H1 (cell line): ENCODE measurements at places on chromosomes 6 and 20.

GRCh38 chr6:47195011-47195650, 114.6 kb downstream of the TNFRSF21 start:
- no peak for DNase-seq
- H3K4me3 ChIP-seq: no peak overlapping the region
- H3K36me3 ChIP-seq: no peaks in the 10 kb centered on the region
- no peaks in the 10 kb centered on the region for H3K4me1 ChIP-seq
- H3K27me3 ChIP-seq: no peaks in the 10 kb centered on the region
- no peak overlapping the region for H3K27ac ChIP-seq

DNA sequence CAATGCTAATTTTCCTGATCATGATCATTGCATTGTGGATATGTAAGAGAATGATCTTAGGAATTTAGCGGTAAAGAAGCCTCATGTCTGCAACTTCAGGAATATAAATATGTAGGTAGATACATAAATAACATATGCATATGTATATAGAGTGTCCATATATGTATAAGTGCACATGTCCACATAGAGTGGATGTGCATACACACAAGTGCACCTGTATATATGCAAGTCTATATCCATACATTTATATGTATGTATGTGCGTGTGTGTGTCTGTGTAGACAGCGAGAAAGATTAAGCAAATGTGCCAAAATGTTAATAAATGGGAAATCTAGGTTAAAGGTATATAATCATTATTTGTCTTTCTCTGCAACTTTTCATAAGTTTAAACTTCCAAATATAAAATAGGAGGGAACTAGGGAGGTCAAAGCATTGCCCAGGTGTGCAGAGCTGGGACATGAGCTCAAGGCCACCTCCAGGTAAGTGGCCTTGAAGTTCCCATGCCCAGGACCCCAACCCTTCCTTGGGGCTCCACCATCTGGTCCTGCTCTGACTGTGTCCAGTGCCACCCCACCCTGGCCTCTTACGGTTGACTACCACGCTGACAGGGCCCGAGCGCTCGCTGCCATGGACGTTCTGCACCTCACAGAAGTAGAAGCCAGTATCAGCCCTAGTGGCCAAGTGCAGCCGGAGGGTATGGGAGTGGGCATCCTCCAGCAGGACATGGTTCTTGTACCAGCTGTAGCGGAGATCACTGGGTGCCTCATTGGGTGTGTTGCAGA, 9.6 kb downstream of the SIGLEC1 start:
- no peak for DNase-seq
- H3K4me1 ChIP-seq: no peaks in the 10 kb centered on the region
- H3K4me3 ChIP-seq: no peak overlapping the region

DNA sequence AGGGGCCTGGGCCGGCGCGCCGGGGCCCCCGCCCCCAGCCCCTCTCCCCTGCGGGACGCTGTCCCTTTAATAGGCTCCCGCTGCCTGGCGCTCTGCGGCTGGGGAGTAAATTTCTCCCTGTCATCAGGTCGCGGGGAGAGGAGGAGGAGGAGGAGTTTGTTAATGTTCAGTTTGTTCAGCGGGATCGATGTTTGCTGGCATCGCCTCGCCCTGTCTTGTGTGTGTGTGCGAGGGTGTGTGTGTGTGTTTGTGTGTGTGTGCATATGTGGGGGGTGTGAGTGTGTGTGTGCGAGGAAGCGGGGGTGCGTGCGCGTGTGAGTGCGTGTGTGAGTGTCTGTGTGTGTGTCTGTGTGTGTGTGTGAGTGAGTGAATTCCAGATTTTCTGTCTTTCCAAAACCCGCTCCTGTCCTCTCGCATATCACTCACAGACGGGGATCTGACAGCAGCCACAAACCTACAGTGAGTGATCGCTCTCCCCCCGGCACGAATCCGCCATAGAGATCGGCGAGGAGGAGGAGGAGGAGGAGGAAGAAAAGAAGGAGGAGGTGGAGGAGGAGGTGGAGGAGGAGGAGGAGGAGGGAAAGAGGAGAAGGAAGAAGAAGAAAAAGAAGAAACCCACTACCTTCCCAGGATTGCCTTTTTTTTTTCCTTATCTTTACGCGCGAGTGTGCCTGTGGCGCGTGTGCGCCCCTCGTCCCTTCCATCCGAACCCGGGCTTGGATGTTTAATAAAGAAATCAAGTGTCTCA, at the start of gene TSHZ2:
Gene TSHZ2, plus strand, starts transcription at position 169 of the 748 bp plus-strand sequence. CDS start 936 bp downstream, outside the sequence.
- no peak within 1 kb of the TSS for H3K27ac ChIP-seq
- no peak for DNase-seq
- H3K36me3 ChIP-seq: no peaks in the 10 kb centered on the region

DNA sequence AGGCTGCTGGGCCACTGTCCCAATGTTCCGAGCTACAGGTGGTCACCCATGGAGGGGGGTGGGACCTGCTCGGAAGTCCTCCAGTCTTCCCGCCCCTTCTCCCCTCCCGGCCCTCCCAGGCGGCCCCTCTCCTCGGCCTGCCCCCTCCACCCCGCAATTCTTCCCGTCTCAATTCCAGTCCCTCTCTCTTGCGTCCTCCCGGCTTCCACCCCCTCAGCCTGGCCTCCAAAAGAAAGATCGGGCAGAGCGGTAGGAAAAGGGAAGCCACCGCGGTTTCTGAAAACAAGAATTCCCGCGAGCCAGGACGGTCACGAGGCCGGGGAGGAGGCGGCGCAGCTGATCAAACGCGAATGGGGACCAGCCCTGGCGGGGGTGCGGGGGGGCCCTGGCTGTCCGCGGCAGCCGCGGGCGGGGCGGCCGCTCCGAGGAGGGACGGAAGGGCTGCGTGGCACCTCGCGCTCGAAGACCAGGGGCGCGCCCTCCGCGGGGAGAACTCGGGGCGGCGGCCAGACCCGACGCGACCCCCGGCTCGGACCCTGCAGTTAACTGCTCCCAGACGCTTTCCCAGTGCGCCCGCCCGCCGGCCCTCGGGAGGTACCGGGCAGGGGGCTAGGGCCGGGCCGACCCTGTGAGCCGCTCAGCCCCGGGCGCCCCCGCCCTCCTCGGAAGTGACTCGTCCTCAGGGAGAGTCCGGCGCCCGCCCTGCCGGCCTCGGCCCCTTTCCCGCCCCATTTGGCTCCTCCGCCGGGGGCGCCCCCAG, 1.0 kb downstream of the PXDC1 start:
- no peak overlapping the region for H3K27ac ChIP-seq
- H3K36me3 ChIP-seq: no peaks in the 10 kb centered on the region
- peak overlapping the region; percentile 36 for H3K4me3 ChIP-seq
- peaks cover 49% of the 10 kb centered on the region for H3K27me3 ChIP-seq
- no peak for DNase-seq
- H3K4me1 ChIP-seq: peaks cover 3% of the 10 kb centered on the region

DNA sequence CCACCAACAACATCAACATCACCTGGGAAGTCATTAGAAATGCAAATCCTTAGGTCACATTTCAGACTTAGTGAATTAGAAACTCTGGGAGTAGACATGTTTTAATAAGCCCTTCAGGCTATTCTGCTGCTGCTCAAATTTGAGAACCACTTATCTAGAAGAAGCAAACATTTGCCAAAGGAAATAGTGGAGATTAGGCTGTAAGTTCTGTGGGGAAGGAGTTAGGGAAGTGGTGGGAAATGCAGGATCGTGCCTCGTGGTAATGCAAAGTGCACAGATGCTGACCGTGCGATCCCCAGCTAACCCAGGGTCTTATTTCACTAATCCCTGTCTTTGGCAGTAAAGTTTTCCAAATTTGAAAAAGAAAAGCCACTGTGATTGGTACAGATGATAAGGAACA, 328.5 kb downstream of the EPM2A start:
- H3K4me3 ChIP-seq: no peak overlapping the region
- H3K36me3 ChIP-seq: no peaks in the 10 kb centered on the region
- no peaks in the 10 kb centered on the region for H3K4me1 ChIP-seq
- no peak for DNase-seq
- H3K27me3 ChIP-seq: no peaks in the 10 kb centered on the region

DNA sequence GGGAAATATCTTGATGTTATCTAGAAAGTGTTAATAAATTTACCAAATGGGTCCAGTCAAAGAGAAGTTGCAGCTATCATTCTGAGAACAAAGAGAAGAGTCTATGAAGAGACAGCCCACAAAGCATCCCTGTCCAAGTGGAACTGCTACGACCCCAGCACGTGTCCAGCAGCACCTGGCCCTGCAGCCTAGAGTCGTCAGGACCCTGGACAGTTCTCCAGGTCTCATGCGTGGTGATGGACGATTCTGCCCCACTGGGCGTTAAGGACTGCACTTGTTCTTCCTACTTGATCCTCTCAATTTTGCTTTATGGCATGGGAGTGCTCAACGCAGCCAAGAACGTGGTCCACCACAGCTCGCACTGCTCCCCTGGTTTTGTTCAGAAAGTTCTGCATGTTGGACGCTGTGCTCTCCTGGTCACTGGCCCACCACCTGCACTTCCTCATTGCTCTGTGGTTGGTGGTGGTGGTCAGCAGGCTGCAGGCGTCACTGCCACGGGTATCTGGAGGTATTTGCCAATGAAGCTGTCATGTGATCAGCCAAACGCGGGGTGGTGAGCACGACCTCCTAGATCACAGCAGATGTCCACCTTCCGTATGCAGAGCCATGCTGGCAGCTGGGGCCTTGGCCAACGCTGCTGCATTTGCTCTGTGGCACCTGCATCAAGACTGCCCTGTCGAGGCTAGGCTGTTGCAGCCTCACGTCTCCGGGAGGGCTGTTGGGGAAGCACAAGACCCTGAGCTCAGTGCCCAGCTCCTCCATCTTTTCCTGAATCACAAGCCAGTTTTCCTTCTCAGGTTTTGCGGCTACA, 356.4 kb downstream of the CDH4 start:
- H3K27ac ChIP-seq: no peak overlapping the region
- no peak for DNase-seq
- H3K27me3 ChIP-seq: peaks cover 2% of the 10 kb centered on the region; the same call in 1 of the 2 replicates
- no peak overlapping the region for H3K4me3 ChIP-seq
- H3K36me3 ChIP-seq: no peaks in the 10 kb centered on the region

- no peaks in the 10 kb centered on the region for H3K4me1 ChIP-seq
- H3K4me3 ChIP-seq: no peak overlapping the region
- no peak overlapping the region for H3K27ac ChIP-seq
- no peaks in the 10 kb centered on the region for H3K36me3 ChIP-seq
- no peak for DNase-seq
- H3K27me3 ChIP-seq: no peaks in the 10 kb centered on the region
These were observed 20.0 kb upstream of the LBP start for GRCh38 chr20:38326309-38326708.

DNA sequence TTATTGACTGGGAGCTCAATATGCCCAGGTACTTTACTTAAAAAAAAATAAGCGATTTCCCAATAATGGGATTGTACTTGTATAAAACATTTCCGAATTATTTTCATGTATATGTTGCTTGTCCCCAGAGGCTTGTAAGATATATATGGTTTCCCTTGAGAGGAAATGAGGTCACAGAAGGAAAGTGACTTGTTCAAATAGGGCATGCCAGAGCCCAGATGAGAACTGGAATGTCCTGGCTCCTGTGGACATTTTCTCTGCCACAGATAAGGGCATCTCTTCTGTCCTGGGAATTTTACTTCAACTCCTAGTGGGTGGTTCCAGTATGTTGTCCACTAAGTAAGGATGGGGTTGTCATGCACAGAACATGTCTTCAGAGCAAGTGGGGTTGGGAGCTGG, 63.0 kb downstream of the LYRM2 start:
- no peaks in the 10 kb centered on the region for H3K4me1 ChIP-seq
- no peaks in the 10 kb centered on the region for H3K36me3 ChIP-seq
- no peak overlapping the region for H3K27ac ChIP-seq
- H3K27me3 ChIP-seq: no peaks in the 10 kb centered on the region
- DNase-seq: no peak

GRCh38 chr6:104162036-104162669, 697.6 kb downstream of the HACE1 start:
- H3K4me1 ChIP-seq: no peaks in the 10 kb centered on the region
- no peak overlapping the region for H3K27ac ChIP-seq
- DNase-seq: no peak
- H3K4me3 ChIP-seq: no peak overlapping the region
- no peaks in the 10 kb centered on the region for H3K36me3 ChIP-seq

DNA sequence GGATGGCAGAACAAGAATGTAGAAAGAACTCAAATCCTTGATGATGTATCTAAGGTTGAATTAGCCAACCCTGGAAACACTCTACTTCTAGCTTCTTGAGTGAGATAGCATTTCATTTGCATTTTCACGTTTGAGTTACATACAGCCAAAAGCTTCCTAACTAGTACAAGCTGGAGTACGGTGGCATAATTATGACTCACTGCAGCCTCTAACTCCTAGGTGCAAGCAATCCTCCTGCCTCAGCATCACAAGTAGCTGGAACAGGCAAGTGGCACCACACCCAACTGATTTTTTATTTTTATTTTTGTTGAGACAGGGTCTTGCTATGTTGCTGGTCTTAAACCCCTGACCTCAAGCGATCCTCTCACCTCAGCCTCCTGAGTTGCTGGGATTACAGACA, 36.5 kb upstream of the STK35 start:
- no peak overlapping the region for H3K27ac ChIP-seq
- no peaks in the 10 kb centered on the region for H3K36me3 ChIP-seq
- no peaks in the 10 kb centered on the region for H3K4me1 ChIP-seq
- H3K4me3 ChIP-seq: no peak overlapping the region
- no peak for DNase-seq

GRCh38 chr20:57781901-57782300, 72.1 kb upstream of the PMEPA1 start:
- DNase-seq: no peak
- H3K27me3 ChIP-seq: no peaks in the 10 kb centered on the region
- no peaks in the 10 kb centered on the region for H3K4me1 ChIP-seq
- H3K27ac ChIP-seq: no peak overlapping the region
- no peaks in the 10 kb centered on the region for H3K36me3 ChIP-seq

GRCh38 chr20:50478162-50478990, 31.8 kb upstream of the PTPN1 start:
- no peak overlapping the region for H3K27ac ChIP-seq
- no peaks in the 10 kb centered on the region for H3K4me1 ChIP-seq
- H3K4me3 ChIP-seq: no peak overlapping the region
- DNase-seq: peak; percentile 79
- no peaks in the 10 kb centered on the region for H3K36me3 ChIP-seq
- H3K27me3 ChIP-seq: no peaks in the 10 kb centered on the region

DNA sequence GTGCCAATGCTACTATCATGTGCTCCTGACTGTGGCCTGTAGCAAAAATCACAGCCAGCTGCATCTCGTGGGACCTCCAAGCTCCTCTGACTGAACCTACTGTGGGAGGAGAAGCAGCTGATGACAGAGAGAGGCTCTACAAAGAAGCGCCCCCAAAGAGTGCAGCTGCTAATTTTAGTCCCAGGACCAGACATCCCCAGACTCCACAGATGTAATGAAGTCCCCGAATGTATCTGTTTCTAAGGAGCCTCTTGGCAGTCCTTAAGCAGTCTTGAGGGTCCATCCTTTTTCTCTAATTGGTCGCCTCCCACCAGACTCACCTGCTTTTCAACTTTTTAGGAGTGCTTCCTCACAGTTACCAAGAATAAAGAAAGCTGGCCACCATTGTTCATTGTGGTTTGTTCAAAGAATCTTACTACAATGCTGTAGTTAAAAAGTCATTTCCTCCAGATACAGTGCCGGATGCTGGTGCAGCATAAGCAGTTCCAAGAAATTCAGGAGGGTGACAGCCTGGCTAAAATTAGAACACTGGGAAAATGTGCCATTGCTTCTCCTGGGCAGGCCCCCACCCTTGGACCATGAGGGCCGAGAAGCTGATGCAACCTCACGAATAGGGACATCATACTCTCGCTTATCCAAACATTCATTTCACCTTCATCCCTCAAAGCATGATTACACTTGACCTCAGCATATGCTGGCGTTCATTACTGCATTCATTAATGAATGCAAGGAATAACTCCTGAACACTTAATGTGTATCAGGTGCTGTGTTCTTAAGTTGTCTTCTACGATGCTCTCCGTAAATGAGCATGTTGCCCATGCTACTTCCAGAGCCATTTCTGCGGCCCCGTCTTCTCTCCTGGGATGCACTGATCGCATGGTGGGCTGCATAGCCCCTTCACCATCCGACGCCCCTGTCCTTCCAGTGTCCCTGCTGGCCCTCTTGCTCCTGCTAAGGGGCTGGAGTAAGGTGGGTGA, 66.4 kb downstream of the LY86 start:
- no peak overlapping the region for H3K27ac ChIP-seq
- no peak overlapping the region for H3K4me3 ChIP-seq
- H3K27me3 ChIP-seq: peaks cover 5% of the 10 kb centered on the region
- no peaks in the 10 kb centered on the region for H3K4me1 ChIP-seq
